GM06990 (cell line): ENCODE measurements at places on chromosomes 2 and 18.

- no peak for DNase-seq
Observed at GRCh38 chr2:118251427-118251826, 163.2 kb downstream of the INSIG2 start.

GRCh38 chr18:53126210-53126609, 786.2 kb downstream of the DCC start:
- DNase-seq: no peak

- no peak for DNase-seq
Observed at GRCh38 chr2:215711471-215712034, 275.7 kb upstream of the FN1 start.

DNA sequence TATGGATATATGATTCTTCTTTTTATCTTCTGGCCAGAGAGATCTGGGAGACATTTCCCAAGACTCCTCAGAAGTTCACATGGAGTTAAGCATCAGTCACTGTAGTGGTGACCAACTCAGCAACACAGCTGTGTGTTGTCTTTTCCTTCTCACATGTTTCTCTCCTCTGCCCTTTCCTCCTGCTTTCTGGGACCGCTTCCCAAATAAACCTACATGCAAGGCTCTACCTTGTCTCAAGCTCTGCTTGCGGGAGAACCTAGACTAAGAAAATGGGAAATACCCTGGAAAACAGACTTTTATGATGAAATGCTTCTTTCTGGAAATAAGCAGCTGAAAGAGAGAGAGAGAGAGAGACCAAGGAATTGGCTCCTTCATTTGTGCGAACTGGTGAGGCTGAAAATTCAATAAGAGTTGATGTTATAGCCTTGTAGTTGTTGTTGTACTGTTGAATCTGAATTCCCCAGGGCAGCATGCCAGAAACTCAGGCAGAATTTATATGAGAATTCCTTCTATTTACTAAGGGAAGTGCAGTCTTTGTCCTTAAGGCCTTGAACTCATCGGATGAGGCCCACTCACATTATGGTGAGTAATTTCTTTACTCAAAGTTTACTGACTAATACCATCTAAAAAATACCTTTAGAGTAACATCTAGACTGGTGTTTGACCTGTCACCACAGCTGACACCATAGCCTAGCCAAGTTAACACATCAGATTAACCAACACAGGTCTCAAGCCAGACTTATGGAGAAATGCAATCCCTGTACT, 22.7 kb upstream of the DSC1 start:
- DNase-seq: no peak

- DNase-seq: no peak
Observed at GRCh38 chr2:226256237-226256636, 543.4 kb downstream of the IRS1 start.

GRCh38 chr2:73917696-73918207, 8.9 kb upstream of the DGUOK start:
- DNase-seq: no peak

- DNase-seq: no peak
Observed at GRCh38 chr2:173205375-173205774, 129.7 kb downstream of the MAP3K20 start.

GRCh38 chr2:150473767-150474166, 13.7 kb downstream of the RND3 start:
- no peak for DNase-seq

DNA sequence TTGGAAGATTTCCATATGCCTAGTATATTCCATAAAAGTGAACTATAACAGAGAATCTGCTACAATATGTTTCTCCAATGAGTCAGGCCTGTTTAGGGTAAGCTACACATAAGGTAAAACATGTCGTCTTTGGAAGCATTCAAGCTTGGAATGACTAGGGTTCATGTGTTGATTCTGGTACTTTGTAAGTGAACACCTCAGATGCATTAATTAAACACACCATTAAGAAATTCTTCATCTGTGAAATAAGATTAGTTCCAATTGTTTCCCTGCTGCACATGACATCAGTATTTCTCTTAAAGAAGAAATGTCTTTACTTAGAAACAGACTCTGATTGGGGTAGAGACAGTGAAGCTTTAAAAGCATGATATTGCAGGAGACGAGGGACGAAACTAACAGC, 461.1 kb upstream of the NXPH2 start:
- DNase-seq: no peak

- no peak for DNase-seq
Observed at GRCh38 chr2:173488861-173489260, 134.2 kb downstream of the CDCA7 start.

- DNase-seq: no peak
Observed at GRCh38 chr2:166229678-166230023, 101.8 kb upstream of the SCN1A start.

DNA sequence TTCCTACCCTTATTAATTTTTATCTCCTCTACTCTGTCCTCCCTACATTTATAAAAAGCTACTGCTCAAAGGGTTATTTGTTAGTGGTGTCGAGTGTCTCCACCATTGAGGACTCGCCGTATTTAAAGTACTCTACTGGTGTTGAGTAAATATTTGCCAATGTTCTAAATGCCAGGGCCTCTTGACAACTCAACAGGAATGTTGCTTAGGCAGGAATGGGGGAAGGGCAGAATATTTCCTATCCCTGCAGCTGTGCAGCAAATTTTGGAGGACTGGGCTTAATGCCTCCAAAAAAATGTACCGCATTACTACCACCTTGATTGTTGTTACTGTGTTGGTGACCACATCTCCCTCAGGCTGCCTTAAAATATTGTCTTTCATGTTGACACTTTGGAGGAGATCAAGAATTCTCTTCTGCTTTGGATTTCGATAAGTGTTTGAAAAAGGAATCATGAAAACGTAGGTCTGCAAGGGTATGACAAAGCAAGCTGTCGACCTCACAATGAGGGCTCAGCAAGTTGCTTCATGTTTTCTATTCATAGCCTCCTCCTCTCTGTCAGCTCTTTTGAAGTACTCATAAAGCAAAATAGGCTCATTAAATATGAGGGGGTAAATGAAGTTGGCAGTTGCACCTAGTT, 84.3 kb downstream of the EFEMP1 start:
- DNase-seq: no peak

GRCh38 chr2:230457793-230458192, 41.8 kb downstream of the SP100 start:
- no peak for DNase-seq

GRCh38 chr18:43078478-43079092, 36.9 kb downstream of the RIT2 start:
- DNase-seq: no peak

GRCh38 chr2:119407430-119408220, 24.0 kb upstream of the TMEM37 start:
- no peak for DNase-seq

DNA sequence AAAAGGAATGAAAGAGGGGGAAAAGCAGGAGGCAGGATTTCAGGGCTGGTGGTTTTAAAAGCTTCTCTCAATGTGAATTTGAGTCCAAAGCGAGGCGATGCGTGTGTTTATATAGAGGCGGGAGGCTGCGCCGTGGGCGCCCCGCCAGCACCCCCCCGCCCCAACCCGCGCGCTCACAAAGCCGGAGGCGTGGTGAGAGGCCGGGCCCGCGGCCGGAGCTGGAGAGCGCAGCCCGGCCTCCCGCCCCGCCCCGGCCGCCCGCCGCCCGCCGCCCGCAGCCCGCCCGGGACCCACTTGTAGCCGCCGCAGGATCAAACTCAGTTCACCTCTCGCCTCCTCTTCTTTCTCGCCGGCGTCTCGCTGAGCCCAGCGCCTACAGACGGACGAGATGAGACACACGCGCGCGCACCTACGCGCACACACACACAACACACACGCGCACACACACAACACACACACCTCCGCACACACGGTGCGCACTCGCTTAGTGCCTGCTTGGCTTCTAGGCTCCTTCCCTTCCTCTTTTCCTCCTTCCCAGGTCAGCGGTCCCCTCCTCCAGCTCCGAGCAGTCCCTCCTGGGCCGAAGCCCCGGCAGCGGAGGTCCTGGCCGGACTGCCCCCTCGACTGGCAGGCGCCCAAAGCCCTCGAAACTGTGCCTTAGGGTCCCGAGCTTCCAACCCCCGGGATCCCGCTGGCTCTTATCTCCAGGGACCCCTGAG, 1.3 kb upstream of the CYP26B1 start:
- no peak for DNase-seq

DNA sequence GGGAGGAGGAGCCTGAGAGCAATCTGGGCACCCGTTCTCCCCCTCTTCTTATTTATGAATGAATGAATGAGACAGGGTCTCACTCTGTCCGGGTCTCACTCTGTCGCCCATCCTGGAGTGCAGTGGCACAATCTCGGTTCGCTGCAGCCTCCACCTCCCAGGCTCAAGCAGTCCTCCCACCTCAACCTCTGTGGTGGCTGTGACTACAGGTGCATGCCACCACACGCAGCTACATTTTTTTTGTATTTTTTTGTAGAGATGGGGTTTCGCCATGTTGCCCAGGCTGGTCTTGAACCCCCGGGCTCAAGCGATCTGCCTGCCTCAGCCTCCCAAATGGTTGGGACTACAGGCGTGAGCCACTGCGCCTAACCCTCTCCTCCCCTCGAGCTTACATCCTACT, 198.4 kb downstream of the NEDD4L start:
- no peak for DNase-seq

GRCh38 chr18:24616653-24617052, 156.2 kb downstream of the HRH4 start:
- DNase-seq: no peak

- no peak for DNase-seq
Observed at GRCh38 chr2:226673314-226673723, 126.3 kb downstream of the IRS1 start.

DNA sequence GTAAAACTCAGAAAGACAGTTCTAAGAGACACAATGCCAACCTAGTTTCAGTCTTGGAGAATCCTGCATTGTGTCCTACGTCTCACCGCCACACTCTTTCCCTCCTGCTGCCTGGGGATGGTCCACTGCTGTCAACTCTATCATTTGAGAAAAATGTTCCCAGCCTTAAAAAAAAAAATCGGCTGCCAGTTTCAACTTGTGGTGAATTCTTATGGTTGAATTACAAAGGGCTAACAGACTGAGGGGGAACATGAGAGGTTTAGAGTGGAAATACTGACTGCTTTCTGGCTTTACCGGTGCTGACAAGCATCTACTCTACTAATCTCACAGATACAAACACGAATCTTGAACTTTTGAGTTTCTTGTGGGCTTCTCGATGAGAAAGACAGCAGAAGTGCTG, 74.0 kb downstream of the NAB1 start:
- no peak for DNase-seq
